GM12878 (cell line): ENCODE measurements at places on chromosomes 5 and 9.
A peak's percentile ranks its signal among the peaks of the same experiment; 100 is the strongest.

GRCh38 chr9:36780186-36780585 lies 207.5 kb downstream of the MELK start:
- no peak overlapping the region for H3K4me3 ChIP-seq
- no peaks in the 10 kb centered on the region for H3K36me3 ChIP-seq
- no peak overlapping the region for H3K27ac ChIP-seq
- peaks cover 5% of the 10 kb centered on the region for H3K27me3 ChIP-seq
- H3K4me1 ChIP-seq = no peaks in the 10 kb centered on the region
- no peak for DNase-seq

- H3K4me1 ChIP-seq = no peaks in the 10 kb centered on the region
- no peak overlapping the region for H3K4me3 ChIP-seq
- no peaks in the 10 kb centered on the region for H3K36me3 ChIP-seq
- DNase-seq = peak; percentile 41
- no peaks in the 10 kb centered on the region for H3K27me3 ChIP-seq
Observed at GRCh38 chr9:6106711-6107339, 91.4 kb upstream of the RANBP6 start.

DNA sequence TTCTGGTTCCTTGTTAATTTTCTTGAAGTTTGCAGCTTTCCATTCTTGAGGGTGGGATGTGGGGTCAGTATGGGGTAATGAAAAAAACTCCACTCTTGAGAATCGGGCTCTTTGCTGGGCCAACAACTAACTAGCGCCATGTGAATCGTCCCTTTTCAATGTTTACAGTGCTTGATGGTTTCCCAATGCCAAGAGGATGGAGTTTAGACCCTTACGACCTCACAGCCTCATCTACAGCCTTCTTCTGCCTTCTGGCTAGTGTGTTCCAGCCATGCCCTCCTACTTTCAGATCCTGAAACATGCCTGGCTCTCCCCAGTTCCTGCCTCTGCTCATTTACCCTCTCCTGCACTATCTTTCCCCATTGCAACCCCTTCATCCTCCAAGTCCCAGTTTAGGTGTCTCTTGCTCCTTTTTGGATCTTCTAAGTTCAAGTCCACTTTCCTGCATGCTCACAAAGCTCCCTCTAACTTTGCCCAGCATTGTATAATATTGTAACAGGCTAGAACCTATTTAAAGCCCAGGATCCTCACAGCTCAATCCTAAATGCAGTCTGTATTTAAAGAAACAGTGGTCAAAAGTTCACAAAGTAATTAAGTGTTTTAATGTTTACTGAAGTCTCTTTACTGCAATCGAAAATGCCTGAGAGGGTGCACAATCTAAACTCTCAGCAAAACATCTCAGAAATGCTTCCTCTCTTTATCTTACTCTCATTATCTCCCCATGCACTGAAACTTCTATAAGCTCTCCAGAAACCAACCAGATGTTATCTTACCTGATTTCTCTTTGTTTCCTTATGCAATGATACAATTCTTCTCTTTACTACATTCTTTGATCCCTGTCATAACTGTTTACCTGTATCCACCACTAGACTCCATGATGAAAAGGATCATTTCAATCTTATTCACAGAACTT lies 20.6 kb upstream of the CAST start:
- no peaks in the 10 kb centered on the region for H3K4me1 ChIP-seq
- no peak for DNase-seq
- no peaks in the 10 kb centered on the region for H3K36me3 ChIP-seq
- H3K27me3 ChIP-seq = no peaks in the 10 kb centered on the region; the same call in 1 of the 2 replicates

GRCh38 chr9:10014889-10015288 lies 597.9 kb downstream of the PTPRD start:
- H3K4me1 ChIP-seq = no peaks in the 10 kb centered on the region
- no peak overlapping the region for H3K27ac ChIP-seq
- no peak for DNase-seq

DNA sequence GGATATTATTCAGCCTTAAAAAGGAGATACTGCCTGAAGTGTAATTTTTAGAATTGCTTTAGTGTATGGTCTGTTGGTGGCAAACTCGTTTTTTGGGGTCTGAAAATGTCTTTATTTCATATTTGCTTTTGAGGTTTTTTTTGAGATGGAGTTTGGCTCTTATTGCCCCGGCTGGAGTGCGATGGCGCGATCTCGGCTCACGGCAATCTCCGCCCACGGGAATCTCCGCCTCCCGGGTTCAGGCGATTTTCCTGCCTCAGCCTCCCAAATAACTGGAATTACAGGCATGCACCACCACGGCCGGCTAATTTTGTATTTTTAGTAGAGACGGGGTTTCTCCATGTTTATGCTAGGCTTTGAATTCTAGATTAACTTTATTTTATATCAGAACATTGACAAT lies 20.2 kb upstream of the PCDHB1 start:
- no peaks in the 10 kb centered on the region for H3K4me1 ChIP-seq
- H3K36me3 ChIP-seq = no peaks in the 10 kb centered on the region
- DNase-seq = no peak
- H3K27me3 ChIP-seq = no peaks in the 10 kb centered on the region
- no peak overlapping the region for H3K4me3 ChIP-seq

GRCh38 chr5:40389591-40389990 lies 290.1 kb upstream of the PTGER4 start:
- no peak for DNase-seq
- H3K4me3 ChIP-seq = no peak overlapping the region
- no peak overlapping the region for H3K27ac ChIP-seq
- H3K27me3 ChIP-seq = no peaks in the 10 kb centered on the region; the same call in 1 of the 2 replicates
